Esophagus squamous epithelium (tissue), 5 donors: ENCODE measurements at places on chromosomes 11 and 22.

- DNase-seq = no peak
Measured at GRCh38 chr11:123083623-123084029, 21.7 kb upstream of the HSPA8 start.

DNA sequence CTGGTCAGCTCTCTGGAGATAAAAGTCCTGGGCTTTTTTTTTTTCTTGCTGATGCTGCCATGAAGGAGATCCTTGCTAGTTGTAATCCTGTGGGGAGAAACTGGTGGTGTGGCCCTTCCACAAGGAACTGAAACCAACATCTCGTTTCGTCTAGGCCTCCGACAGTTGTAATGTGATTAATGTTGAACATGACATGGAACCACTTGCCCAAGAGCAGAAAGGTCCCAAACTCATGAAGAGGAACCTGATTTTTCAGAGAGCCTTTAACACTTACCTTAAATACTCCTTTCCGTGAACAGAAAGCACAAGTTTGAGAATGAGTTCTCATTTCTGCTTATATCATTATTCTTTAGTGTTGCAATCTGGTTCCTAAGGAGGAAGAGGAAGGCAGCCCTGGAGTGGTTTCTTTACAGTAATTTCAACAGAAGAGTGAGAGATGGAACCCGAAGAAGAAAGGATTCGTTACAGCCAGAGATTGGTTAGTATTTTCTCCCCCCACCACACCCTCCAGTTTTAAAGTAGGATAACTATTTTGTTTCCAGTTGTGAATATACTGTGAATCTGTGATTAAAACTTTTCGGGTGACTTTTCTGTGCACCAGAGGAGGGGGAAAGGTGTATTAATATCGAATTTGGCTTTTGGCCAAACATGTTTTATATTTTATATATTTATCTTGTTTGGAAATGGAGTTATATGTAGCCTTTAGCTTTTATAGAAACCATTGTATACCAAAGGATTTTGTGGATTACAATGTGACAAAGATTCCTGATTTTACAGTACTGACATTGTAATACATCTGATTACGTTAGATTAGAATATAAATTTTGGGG lies 2.0 kb downstream of the KDM2A start:
- DNase-seq = no peak

GRCh38 chr11:131154351-131154750 lies 216.1 kb upstream of the NTM start:
- DNase-seq = no peak

DNA sequence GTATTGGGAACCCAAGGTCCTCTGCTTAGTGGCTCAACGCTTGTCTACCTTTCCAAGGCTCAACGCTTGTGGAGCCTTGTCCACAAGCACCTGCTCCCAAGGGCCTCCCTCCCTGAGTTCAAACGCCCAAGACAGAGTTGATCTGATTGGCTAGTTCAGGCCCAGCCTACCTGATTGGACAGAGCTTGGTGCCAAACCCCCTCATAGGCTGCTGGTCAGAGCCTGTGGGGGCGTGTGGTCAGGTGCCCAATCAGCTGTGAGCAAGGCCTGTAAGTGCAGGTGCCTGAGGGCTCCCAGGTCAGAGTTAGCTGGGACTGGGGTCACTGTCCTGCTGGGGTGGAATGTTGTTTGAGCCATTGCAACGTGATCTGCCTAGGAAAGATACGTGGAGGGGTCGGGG lies 16.9 kb upstream of the TMPRSS6 start:
- no peak for DNase-seq
